ENCODE measurements at places on chromosomes 1 and 21.

DNA sequence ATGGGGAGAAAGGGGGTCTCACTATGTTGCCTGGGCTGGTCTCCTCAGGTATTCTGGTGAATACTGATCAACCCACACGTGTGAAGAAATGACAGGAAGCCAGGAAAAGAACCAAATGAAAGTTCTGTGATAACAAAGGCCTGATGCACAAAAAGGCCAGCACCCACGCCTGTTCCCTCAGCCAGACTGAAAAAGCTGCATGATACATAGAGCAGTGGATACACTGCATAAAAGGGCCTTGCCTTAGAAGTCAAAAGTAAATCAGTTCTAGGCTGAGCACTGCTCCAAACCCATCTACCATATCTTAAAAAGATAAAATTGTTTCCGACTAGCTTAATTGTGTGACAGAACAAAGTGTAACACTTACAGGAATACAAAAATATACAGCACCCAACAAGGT lies 36.9 kb upstream of the PSMG1 start:
- no peak for DNase-seq

DNA sequence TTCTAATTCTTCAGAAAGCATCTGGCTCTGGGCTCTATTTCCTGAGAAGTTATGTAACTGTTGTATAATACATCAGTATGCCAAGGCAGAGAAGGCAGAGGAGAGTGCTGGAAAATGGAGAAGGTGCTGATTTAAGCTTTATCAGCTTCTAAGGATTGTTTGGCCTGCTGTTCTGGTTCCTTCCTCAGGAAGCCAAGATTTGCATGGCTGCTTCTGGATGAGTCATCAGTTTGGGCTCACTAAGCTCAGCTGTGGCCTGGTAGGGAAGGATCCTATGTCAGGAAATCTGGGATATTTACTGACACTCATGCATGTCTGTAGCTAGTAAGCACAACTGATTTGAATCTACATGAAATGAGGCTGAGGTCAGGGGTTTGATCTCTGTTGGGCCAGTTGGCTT lies 73.2 kb upstream of the ADGRL4 start:
- DNase-seq, result no peak

- DNase-seq, result no peak
Observed at GRCh38 chr1:61300899-61301298, 218.5 kb downstream of the NFIA start.

DNA sequence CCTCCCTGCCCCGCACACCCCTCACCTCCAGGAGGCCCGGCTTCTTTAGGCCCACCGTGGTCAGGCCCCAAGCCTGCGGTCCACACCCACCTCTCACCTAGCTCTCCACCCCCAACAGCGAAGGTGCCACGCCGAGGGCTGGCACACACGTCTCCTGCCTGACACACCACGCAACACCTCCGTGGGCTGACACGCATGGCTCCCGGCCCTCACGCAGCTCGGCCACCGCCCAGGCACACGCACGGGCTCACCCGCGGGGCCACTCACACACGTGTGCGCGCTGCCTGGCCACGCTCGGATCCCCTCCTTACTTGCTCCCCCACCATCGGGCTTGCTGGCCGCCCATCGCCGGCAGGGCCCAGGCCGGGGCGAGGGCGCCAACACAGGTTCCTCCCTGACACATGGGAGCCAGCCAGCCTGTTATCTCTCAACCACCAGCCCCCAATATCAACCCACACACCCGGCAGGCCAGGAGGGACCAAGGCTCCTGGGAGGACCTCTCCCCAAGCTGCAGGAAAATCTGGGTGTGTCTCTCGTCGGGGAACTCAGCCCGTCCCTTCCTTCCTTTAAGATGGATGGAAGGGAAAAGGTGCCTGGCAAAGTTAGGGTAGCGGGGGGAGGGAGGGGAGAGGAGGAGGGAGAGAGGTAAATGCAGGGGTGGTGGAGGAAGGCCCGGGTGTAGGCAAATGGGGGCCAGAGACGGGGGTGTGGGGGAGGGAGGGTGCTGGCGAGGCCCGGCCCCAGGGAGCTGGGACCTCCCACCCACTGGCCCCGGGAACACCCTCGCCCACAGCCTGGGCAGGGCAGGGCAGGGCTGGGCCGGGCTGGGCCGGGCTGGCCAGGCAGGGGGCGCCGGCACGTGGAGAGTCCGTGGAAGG lies 546 bp downstream of the ELOVL1 start:
- no peak for DNase-seq

GRCh38 chr1:108121358-108122143 lies 78.6 kb downstream of the SLC25A24 start:
- no peak for DNase-seq

- no peak for DNase-seq
Observed at GRCh38 chr1:107359472-107360241, 218.8 kb downstream of the NTNG1 start.

GRCh38 chr1:145846201-145846612 lies 777 bp downstream of the NUDT17 start:
- DNase-seq, result no peak

DNA sequence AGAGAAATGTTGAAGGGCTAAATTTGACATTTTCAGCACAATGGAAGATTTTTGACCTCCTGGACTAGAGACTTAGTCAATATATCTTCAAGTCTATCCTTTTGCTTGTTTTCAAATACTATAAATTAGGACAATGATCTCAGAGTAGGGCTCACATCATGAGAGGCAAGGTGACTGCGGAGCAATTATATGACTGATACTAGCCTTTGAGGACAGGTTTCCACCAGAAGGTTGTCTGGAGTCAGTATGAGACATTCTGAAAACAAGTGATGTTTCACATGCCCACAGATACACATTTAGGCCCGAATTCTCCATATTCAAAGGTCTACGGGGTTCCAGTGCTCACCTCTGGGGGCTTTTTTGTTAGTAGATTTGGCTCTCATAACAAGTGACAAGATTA lies 142.3 kb upstream of the SAMSN1 start:
- DNase-seq, result no peak

Data from stimulated activated CD8-positive, alpha-beta memory T cell treated with anti-CD3 and anti-CD28 coated beads, Interleukin-7, amount 100 ng/mL, for 4 hours (primary cell).